ENCODE measurements at places on chromosomes 13 and 19.
A peak's percentile ranks its signal among the peaks of the same experiment; 100 is the strongest.

DNA sequence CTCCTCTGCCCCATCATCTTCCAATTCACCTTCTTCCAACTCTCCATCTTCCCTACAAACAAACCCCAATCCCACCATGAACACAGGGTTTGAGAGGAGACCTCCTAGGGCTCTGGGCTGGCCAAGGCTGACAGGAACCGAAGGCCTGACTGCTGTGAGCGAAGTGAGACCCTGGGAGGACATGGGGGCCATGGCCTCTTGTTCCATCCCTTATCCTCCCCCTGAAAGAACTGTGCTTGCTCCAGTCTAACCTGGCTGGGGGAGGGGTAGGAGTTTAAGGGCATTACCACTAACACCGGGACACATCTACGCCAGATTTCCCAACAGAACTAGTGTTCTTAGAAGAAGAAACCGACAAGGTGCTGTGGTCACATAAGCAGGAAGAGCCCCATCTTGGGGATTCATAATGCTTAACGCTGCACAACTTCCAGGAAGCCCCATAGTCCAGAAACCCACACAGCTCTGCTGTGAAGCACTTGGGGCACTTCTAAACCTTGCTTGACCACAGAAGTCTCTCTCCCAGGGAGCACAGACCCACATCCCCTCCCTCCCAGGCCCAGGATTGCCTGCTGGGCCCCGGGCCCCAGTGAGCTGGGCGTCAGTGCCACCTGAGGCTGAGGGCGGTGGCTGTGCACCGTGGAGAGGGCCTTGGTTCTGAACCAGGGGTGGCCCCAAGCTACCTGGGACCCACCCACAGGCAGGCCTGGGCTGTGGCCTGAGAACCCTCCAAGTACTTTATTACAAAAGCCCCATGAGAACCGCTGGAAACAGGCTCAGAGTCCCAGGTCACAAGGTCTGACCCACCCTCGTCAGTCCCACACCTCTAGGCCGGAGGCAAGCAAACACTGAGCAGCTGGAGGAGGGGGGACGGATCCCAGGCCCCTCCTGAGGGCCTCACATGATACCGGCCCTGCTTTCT is 18.8 kb downstream of the ZC3H4 start:
- DNase-seq, result peak; percentile 75

GRCh38 chr13:72463561-72463960 is 263.9 kb downstream of the MZT1 start:
- DNase-seq, result no peak

GRCh38 chr19:54448040-54448773 is 792 bp upstream of the LENG8 start:
- peak; percentile 62 for DNase-seq

DNA sequence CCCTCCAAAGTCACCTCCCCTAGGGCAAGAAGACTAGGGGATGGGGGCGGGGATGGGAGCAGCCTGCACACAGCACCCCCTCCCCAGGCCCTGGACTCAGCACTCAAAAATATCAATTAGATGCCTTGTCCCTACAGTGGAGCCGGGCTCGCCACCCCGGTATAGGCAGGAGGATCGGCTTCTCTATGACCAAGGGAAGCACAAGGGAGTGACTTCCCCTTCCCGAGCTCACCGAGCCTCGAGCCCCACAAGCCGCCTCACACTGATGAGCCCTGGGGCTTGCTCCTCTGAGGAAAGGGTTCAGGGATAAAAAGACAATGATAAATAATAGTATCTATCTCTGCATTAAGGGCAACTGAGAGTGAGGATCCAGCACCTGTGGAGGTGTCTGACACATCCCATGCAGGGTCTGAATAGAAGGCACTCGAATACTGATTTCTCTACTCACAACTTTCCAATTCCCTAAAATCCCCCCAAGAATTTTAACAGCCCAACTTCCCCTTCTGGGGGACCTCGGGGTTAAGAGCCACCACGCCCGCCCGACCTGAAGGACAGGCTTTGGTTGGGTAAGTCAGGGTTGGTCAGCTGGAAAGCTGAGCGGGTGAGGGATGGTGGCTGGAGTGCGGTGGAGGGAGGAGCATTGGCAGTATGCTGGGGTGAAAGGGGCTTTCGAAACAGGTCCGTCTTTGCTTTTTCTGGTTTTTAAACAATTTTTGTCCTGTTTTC is 51.3 kb downstream of the STK24 start:
- DNase-seq, result no peak

DNA sequence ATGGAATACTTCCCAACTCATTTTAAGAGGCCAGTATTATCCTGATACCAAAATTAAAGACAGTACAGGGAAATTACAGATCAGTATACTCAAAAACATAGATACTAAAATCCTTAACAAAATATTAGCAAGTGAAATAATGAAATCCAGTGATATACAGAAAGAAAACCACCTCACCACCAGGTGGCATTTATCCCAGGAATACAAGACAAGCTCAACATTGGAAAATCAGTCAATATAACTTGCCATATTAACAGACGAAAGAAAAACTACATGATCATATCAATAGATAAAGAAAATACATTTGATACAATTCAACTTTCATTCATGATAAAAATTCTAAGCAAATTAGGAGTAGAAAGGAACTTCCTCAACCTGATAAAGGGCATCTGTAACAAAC is 6.7 kb upstream of the GNA15 start:
- no peak for DNase-seq

- no peak for DNase-seq
Observed at GRCh38 chr19:44367024-44367423, 10.5 kb upstream of the ZNF112 start.
